ENCODE measurements at places on chromosomes 6 and 20.

DNA sequence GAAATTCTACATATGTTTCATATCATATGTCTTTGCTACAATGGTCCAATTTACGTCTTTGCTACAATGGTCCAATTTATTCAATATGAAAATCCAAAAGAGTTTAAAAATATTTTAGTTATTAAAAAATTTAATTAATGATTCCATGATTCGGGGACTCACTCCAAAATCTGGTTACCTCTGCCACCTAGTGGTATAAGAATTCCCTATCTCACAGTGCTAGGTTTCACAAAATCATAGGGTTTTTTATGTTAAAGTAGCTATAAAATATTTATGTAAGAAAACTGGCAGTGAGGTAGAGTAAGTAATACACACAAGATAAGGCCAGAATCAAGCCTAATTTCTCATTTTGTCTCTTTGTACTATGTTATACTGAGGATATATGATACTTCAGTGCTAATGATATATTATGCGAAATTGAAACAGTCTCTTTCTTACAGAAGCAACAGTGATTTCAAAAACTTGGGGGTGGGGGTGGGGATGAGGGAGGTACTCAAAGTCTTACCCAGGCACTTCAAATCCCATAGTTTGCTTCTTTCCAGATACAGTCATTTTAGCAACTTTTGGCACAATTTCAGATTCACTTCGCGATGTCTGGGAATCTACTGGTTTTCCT is 52.3 kb downstream of the HBS1L start:
- DNase-seq: peak; percentile 53

GRCh38 chr6:30960907-30961673 is 20.3 kb downstream of the MUCL3 start:
- no peak for DNase-seq

GRCh38 chr6:115362234-115362633 is 698.5 kb downstream of the FRK start:
- no peak for DNase-seq

- no peak for DNase-seq
Observed at GRCh38 chr6:156934069-156934460, 156.9 kb downstream of the ARID1B start.

- DNase-seq: no peak
Observed at GRCh38 chr6:169101036-169101805, 152.4 kb downstream of the THBS2 start.

GRCh38 chr20:37346535-37347346 is 801 bp downstream of the SRC start:
- DNase-seq: no peak

Measured in SK-MEL-5 (cell line).